DND-41 (cell line): ENCODE measurements at places on chromosomes 1 and 21.

DNA sequence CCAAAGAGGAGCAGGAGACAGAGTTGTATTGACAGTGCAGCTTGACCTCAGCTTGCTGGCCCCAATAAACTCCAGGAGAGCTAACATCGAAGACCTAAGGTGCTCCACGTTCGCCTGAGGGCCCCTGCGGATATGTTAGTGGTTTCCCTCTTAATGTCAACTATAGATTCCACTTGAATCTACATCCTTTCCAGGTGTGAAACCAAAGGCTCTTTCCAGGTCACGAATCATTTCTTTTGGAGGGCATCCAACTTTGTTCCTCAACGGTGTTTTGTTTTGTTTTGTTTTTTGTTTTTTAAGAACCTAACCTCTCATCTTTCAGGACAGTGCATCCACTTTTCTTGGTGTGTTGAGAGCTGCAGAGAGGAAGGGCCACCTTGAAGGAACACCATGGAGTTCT is 267.6 kb upstream of the SGIP1 start:
- DNase-seq = no peak

- no peak for DNase-seq
Measured at GRCh38 chr1:228022571-228023293, 15.9 kb downstream of the WNT3A start.

GRCh38 chr1:222905151-222905550 is 90.3 kb downstream of the DISP1 start:
- no peak for DNase-seq

GRCh38 chr1:205772607-205773032 is 2.7 kb downstream of the RAB29 start:
- DNase-seq = no peak

- no peak for DNase-seq
Measured at GRCh38 chr1:2098839-2099785, 48.9 kb downstream of the PRKCZ start.

DNA sequence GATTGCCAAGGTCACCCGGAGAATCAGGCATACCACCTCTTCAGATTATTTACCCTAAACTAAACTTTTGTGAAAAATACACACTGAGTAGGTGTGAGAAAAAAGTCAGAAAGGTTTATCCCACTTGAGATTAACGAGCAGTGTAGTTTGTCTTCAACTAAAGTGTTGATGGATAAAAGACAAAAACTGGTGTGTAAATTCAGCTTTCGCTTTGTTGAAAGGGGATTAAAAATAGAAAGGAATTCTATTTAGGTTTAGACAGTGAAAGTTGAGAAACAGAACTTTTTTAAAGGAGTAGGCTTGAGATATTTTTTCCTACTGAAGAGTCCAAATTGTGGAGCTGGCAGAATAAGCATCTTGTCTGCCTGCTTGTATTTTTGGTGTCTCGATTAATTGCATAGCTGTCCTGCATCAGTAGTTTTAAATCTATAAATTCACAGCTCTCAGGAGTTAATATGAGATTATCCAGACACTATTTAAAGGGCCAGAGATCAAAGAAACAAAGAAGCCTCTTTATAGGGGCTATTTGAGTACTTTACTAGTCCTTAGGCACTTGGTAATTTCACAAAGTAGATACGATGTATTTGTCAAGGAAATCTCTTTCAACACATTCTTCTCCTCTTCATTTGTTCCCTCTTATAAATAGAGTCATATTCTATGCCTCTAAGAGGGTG is 46.7 kb upstream of the RABGAP1L start:
- no peak for DNase-seq

DNA sequence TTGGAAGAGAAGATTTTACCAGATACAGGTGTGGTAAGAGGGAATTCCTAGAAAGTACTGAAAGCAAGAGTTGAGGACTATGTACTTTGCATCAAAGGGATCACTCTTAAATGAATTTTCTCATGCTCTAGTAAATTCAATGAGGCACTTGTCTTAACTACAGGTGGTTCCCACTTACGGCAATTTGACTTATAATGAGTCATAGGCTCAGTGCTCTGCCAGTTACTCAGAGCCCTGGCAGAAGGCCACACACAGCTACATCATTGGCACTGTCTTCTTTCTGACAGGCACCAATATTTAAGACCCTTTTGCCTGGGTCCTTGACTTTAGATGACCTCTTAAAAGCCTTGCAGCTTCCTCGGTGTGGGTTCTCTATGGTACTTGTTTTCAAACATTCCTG is 15.9 kb upstream of the ADAMTS5 start:
- DNase-seq = no peak

DNA sequence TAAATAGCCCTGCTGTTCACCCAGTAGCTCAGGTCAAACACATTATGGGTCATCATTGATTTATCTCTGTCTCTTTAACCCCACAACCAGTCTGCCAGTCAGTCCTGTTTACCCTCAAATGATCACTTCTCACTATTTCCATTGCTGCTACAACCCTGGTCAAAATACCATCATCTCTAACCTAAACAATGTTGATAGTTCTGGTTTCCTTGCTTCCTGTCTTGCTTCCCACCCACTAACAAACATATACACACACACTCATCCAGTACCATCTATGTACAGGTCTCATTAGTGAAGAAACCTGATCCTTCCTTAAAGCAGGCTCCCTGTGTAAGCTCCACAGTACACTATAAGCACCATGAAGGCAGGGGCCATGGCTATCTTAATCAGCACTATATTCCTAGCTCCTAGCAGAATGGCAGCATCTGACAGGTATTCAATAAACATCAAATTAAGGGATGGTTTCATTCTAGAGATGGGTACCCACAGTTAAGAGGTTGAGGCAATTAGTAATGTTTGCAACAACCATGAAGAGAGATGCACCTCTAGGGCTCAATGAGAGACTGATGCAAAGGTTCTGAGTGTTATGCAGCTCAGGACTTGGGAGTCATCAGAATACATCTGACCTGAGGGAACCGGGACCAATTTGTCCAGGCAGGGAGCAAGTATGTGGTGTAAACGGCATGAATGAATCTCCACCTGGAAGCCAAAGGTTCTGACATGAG is 10.0 kb upstream of the TGFBR3 start:
- DNase-seq = no peak

DNA sequence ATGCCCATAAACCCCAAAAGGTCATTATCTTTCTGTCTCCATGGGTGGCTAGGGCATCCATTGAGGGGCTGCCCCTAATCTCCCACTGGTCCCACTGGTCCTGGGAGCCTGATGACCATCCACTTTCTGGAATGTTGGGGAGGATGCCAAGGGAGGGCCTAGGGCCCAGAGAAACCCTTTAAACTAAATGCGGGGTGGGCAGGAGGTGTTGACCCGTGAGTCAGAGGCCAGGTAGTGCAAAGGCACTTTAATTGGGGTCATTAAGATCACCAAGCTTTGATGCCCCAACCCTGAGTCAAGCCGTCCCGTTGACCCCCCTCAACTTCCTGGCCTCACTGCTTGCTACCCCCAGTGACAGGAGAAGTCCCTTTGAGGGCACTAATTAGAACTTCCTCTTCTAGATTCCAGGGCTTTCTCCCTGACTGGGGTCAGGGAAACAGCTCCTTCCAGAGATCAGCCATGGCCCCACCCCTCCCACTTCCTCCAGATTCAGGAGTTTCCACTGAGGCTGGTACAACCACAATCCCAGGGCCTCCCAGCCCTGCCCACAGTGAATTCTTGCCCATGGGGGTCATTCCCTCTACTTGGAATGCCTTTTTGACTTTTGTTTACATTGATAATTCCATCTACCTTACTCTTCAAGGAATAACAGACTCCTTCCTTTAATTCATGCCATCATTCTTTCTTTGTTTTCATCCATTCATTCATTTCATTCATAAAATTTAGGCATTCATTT is 15.5 kb upstream of the SERINC2 start:
- DNase-seq = no peak

- DNase-seq = no peak
Measured at GRCh38 chr1:241950390-241950789, 7.2 kb upstream of the BECN2 start.

- no peak for DNase-seq
Measured at GRCh38 chr1:24702511-24703293, 42.5 kb upstream of the CLIC4 start.

- no peak for DNase-seq
Measured at GRCh38 chr1:6084781-6085495, 39.2 kb downstream of the KCNAB2 start.

DNA sequence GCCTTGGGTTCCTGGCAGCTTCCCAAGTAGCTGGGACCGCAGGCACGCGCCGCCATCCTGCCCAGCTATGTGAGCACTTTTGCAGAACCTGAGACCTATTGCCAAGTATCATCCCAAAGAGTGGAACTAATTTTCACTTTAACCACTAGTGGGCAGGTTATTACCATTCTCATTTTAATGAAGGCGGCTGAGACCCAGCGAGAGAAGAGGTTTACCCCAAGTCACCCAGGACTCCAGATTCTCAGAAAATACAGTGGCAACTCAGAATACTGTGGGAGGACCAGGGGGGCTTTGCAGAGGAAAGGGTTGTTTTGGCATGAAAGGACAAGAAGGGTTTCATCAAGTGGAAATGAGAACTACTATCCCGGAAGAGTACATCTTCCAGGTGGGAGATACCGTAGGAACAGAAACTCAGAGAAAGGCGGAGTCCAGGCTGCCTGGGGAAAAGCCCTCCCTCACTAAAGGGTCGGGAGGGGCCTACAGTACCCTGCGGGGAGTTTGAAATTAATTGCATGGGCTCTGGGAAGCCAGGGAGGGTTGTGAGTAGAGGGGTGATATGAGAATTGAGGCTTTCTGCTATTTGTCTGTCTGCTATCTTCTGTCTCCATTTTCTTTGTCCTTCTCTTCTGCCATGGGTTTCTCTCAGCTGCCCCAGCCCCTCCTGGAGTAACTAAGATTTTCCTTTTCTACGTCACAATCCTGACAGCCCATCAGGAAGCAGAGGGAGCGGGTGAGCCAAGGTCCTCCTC is 7.2 kb upstream of the SEMA4A start:
- peak; percentile 40 for DNase-seq

- no peak for DNase-seq
Measured at GRCh38 chr1:76824106-76824505, 43.2 kb upstream of the ST6GALNAC5 start.

- no peak for DNase-seq
Measured at GRCh38 chr21:16418226-16418625, 688.4 kb downstream of the USP25 start.

DNA sequence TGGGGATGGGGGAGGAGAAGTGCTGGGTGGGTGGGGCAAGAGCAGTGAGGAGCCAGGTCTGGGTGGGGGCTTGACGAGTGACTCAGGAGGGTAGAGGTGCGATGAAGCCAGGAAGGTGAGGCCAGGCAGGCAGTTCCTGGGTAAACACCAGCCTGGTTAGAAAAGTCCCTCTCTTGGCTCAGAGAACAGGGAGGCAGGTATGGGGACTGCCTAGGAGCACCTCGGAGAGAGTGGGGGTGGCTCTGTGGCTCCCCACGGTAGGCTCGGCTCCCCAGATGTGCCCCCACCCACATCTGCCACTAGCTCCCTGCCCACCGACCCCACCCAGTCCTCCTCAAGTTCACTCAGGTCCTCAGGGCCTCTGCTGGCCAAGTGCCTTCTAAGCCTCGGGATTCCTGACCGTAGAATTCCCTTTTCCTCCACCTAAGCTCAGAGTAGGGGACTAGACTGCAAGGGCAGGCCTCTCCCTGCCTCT is 1.2 kb downstream of the HSPG2 start:
- DNase-seq = no peak

DNA sequence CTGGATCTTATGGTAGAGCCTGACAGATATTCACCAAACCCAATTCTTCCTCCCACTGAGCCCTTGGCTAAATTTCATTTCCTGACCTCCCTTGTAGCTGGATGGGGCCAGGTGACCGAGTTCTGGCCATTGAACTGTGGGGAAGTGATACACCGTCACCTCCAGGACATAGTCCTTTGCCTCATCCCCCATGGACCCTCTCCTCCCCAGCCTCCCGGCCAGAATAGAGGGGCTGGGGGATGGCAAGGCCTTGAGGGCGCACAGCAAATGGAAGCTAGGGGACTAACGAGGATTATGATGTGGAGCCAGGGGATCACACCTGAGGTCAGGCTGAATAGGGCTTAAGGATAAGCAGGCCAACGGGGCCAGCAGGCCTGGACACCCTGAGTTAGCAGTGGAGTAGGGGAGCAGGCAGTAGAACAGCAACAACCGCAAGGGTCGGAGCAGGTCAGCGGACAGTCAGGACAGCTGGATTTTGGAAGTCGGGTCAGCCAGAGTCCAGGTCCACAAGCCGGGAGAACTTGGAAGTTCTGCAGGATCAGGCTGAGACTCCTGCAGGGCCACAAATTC is 15.0 kb downstream of the BATF3 start:
- DNase-seq = no peak

DNA sequence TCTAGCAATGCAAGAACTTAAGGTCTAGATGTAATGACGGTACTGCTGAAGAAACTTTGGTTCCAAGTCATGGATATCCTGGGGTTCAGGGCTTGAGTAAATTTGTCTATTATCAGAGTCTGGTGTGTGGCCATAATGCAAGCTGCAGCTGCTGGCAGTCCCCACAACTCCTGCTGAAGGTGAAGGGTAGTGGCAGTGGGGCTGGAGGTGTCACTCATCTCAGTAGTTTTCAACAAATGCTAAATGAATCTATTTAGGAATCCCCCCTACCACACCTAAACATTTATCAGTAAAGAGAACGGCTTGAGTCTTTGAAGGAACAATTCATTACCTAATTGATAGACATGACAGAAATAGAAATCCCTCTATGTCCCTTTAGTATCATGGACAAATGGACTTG is 99.2 kb upstream of the GNG4 start:
- DNase-seq = no peak

GRCh38 chr1:84361796-84362195 is 36.5 kb upstream of the DNASE2B start:
- no peak for DNase-seq

DNA sequence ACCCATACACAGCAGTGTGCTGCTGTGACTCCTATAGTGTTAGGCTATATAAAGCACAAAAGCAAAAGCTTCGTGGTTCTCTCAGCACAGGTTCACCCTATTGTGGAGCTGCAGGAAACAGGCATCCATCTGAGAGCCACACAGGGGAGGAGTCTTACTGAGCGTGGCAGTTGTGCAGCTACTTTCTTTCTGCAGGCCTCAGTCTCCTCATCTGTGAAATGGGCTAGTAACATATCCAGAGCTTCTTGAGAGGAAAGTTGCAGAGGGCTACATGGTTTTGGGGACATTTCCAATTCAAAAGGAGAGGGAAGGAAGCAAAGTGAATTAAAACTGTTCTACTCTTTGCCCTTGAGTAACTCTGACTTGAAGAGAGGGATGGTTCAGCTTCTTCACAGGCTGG is 142.0 kb downstream of the FOXD2 start:
- DNase-seq = no peak
